Naive B cell (primary cell): ENCODE measurements at places on chromosomes 2 and 18. TPM values are rescaled to one million over a fixed set of nuclear protein-coding genes. Genes with fewer than 3 reads are reported as not detected.

The LONRF2 gene
- polyA plus RNA-seq, result not detected

The STON1 gene
- 0.14 TPM for polyA plus RNA-seq

The CENPA gene
- not detected for polyA plus RNA-seq

The PDE1A gene
- polyA plus RNA-seq, result 0.58 TPM

The EFEMP1 gene
- not detected for polyA plus RNA-seq

The SCN3A gene
- 4.7 TPM for polyA plus RNA-seq

The HOXD9 gene
- not detected for polyA plus RNA-seq

The ABCB6 gene
- polyA plus RNA-seq, result 2.3 TPM
